Regular cardiac myocyte (primary cell): ENCODE measurements at places on chromosomes 3 and 15. TPM values are rescaled to one million over a fixed set of nuclear protein-coding genes. Genes with fewer than 3 reads are reported as not detected.

Gene PLXNA1
- 40.6 and 48.7 TPM in 2 replicates for total RNA-seq

Gene UMPS
- 35.0 and 56.4 TPM in 2 replicates for total RNA-seq

Gene HRG
- total RNA-seq, result not detected in 2 replicates

Gene HYAL1
- 0.96 and 2.5 TPM in 2 replicates for total RNA-seq

Gene ISL2
- total RNA-seq, result under 0.01 and 0.56 TPM in 2 replicates

Gene P2RY13
- not detected in 2 replicates for total RNA-seq

Gene TUBGCP4
- total RNA-seq, result 12.1 and 12.5 TPM in 2 replicates

Gene INO80
- 27.6 and 30.9 TPM in 2 replicates for total RNA-seq
